ENCODE measurements at places on chromosomes 2 and 18.

DNA sequence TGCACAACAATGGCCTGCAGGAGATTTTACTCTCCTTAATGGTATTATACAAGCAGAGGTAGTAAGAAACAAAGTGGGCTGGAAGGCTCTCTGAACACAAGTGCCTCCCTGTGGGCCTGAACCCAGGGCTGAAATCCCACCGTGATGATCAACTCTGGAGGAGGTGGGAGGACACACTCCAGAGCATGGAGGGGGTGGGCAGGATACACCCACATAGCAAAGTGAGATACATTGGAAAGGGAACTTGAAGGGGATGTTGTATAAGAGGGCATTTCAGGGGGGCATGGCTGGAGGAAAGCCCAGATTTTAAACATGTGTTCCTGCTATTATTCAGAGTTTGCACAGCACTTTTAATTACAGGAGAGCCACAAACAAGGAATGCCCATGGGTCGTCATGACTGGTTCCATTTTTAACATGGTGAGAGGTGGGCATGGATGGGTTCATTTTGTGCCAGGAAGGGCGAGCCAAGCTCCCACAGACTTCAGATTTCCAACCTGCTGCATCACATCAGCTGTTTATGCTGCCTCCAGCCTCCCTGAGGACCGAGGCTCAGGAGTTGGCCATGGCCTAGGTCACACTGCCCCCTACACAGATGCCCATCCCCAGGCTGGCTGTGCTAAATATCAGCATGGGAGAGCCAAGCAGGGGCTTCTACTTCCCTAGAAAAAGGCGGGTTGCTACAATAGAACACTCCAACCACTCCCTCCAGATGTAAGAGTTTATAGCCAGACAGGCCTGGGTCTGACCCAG, 416.2 kb upstream of the ID2 start:
- no peak for DNase-seq

DNA sequence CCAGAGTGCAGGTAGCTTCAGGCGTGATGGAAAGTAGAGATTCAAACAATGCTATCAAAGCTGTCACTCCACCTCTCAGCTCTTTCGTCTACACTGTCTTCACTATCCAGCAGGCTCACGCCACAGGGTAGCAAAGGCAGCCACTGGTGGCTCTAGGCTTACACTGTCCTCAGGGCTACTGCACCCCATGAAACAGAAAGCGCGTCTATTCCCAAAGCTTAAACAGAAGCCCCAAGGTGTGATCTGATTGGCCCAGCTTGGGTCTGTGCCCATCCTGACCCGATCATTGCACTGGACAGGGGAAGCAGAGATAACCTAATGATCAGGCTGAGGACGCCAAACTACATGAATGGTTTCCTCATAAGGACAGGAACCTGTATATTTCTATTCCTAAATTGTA, 100.1 kb downstream of the PDCL3 start:
- DNase-seq: no peak

DNA sequence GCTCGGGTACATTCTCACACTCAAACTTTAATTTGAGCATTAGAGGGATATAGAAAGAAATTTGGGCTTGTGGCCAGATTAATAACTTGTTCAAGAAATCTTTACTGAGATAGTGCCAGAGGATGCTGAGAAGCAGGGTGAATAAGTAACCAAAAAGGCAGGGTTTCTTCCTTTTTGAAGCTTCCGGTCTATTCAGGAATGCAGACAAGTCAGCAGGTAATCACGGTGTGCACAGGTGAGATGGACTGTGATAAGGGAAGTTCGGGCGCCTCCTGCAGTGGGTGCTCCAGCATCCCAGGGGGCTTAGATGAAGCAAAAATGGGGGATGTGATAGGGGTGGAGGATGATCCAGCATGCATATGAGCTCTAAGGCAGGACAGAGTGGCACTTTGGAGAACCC, 44.9 kb upstream of the CYP1B1 start:
- DNase-seq: no peak

DNA sequence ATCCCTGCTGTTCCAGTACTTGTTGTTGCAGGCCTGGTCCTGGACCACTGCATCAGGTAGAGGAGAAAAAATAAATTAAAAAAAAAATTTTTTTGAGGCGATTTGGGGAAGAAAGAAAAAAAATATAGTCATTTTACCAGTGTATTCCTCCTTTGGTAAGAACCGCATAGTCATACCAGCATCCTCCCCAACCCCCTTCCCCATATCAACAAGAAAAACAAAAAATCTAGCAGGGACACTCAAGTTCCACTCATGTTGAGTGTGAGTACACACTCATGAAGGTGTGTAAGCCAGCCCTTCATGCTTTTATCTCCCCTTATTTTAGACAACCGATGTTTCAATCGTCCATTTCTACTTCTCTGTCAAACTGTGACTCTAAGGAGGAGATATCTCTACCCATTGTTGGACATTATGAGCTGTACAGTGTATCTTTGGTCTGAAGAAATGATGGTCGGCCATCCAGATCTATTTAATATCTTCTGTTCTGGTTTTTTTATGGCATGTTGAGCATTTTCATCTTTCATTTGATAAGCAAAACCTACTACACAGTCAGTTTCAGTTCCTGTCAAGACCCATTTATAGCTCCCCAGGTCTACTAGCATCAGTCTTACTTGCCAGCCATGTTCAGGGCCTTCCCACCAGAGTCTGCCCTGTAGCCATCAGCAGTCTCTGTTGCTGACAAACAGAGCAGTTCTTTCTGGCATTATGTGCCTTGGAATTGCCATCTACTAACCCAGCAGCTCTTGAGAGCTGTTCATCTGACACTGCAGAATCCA, 20.0 kb downstream of the ELP2 start:
- no peak for DNase-seq

DNA sequence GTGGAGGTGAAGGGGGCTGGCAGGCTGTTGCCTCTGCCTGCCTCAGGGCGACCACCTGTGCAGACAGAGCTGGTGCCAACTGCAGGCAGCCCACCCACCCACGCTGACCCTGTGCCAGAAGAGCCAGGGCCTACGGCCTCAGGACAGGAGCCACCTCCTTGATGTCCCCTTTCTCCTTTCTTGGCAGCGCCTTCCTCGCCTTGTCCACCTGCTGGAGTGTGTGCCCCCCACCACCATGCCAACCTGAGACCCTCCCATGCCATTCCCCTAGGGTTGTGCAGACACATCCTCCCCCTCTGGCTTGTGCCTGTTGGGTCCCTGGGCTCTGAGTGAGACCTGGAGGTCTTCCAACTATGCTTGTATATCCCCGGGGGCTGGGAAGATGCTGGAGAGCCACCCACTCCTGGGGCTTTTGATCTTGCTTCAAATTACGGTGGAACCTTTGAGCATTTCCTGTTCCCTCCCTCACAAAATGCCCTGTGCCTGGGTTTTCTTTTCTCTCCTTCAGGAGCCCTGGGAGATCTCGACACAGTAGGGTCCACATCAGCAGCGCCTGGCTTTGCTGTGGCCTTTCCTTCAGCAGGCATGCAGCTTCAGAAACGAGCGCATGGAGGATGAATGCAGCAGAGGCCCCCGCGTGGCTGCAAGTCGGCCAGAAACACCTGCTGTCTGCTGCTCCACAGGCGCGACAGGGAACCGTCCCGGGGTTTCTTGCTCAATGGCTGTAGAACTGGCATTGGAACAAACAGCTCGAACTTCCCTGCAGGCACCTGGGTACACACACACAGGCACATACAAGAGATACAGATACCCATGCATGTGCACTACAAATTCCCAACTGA, 65.9 kb upstream of the SH3RF3 start:
- DNase-seq: peak; percentile 45

DNA sequence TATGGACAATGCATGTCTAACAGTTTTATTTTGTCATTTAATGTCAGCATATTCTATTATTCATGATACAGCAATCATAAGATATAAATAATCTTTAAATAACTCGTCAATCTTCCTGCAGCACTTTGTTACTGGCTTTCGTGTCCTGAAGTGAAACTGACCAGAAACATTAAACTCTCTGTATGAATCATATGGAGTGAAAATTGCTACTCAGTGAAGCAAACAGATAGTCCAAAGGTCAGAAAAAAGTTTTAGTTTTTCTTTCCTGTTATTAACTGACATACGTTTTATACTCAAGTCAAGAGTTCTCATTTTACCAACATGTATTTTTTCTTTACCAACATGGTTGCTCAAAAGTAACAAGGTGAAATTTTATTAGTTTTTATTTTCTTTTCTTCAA, 106.8 kb upstream of the GALNT5 start:
- DNase-seq: no peak

- no peak for DNase-seq
Observed at GRCh38 chr2:60780721-60781120, 24.7 kb downstream of the PAPOLG start.

GRCh38 chr2:97722227-97722626, 8.9 kb downstream of the ZAP70 start:
- DNase-seq: no peak

DNA sequence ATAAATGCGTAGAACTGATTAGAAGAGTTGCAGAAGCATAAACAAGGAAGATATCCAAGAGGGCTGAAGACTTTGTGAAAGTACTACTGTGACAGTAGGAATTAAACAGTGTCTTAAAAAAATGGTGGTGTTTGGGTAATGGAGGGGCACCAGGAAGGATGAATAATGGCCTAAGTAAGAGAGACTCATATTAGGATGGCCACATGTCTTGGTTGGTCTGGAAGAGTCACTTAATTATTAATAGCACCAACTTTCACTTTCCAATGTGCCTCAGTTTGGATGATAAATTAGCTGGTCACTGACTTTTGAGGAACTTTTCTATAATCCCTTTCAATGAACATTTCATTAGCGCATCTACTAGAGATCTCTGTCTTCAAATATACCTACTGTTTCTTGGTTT, 372.2 kb downstream of the NYAP2 start:
- no peak for DNase-seq

DNA sequence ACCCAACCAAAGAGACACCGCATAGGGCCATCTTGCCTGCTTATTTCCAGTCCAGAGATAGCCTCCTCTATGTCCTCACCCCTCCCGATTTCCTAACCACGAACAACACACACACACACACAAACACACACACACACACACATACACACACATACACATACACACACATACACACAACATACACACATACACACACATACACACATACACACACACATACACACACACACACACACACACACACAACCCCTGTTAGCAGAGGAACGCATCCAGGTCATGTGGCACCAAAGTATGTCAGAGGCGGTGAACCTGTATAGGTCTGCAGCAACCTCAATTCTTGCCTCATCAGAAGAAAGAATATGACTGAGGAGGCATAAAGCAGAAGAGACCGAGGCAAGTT, 18.5 kb upstream of the DNER start:
- no peak for DNase-seq

DNA sequence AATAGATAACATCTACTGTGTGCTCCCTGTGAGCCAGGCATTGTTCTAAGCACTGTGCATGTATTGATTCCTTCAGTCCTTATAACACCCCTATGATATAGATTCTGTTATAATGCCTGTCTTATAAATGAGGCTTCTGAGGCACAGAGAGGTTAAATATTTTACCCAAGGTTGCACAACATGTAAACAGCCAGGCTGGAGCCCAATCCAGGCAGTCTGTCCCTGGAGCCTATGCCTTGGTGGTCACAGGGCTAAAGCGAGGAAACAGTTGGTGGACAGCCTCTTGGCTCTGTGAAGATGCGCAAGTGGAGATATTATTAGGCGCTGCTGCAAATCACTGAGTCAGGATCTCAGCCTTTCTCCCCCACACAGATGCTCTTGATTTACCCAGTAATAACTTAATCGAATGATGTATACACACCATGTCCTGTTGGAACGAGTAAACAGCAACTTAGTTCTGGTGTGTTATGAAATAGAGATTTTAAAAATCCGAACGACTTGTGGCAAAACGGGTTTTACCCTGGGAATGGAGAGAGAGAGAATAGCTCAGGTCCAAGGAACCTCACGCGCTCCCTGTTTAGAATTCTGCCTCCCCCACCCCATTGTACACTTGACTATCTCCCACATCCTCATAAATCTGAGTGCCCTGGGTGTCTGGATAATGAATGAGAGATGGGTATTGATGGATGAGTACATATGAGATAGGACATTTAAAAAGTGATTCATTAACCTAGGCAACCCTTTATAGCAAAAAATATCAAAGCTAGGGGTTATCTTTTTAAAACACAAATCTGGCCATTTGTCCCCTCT, 231.9 kb downstream of the BCL2 start:
- DNase-seq: no peak

- DNase-seq: no peak
Observed at GRCh38 chr2:20482725-20483124, 35.9 kb downstream of the RHOB start.

DNA sequence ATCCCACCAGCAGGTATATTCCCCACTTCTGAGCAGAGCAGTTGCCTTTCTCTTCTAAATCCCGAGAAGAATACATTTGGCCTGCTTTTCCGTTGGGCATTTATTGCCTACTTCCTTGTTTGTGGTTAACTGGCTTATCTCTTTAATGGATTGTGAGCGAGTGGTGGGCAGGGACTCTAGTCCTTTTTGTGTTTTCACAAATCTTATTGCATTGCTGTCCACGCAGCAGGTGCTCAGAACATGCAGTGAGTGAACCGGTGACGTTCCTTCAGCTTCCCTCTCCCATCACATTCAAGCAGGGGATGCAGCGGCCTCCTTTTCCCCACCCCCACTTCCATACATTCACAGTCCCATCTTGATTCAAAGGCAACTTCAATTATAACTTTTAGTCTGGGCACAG, 28.9 kb upstream of the GAREM2 start:
- no peak for DNase-seq

- no peak for DNase-seq
Observed at GRCh38 chr2:230875347-230876315, 10.9 kb downstream of the ITM2C start.

- no peak for DNase-seq
Observed at GRCh38 chr2:191436368-191437055, 191.3 kb downstream of the MYO1B start.

DNA sequence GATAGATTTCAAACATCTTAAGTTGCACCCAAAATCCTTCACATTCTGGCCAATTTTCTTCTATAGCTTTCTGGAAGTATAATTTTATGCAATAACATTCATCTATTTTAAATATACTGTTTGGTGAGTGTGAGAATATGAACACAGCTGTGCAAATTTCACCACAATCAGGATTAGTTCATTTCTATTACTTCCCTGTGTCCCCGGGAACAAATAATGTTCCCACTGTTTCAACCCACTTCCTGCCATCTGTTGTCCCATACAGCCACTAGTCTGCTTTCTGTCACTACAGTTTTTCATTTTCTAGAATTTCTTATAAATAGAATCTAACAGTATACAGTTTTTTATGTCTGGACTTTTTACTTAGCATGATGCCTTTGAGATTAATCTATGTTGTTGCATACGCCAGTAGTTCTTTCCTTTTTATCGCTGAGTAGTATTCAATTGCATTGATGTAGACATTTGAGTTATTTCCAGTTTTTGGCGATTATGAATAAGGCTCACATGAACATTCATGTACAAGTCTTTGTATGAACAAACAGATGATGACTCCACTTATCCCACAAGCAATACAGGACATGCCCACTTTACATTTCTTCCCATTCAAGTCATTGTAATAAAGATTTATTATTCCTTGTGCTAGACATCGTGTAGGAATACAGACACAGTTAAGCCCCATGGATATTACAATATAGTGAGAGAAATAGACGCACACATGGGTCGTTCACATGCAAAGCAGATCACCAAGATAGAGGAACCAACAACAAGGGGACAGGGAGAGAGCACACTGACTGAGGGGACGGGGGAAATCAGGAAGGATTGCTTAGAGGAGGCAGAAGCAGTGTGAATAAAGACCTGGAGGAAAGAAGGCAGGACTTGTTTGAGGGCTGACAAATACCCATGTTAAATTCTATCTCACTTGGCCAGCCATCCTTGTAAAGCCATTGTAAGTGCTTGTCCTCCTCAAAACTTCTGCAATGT, 72.9 kb upstream of the PAX8 start:
- DNase-seq: no peak

- no peak for DNase-seq
Observed at GRCh38 chr2:181446985-181447384, 10.2 kb upstream of the ITGA4 start.

Measured in brain (organoid and tissue), 16 donors.